ENCODE measurements at places on chromosomes 5 and 9. TPM values are rescaled to one million over a fixed set of nuclear protein-coding genes. Genes with fewer than 3 reads are reported as not detected.

- DNase-seq: no peak
- no peak overlapping the region for H3K27ac ChIP-seq
- H3K36me3 ChIP-seq: no peaks in the 10 kb centered on the region
- no peak overlapping the region for H3K4me3 ChIP-seq
Observed at GRCh38 chr5:91207248-91207647, 175.9 kb downstream of the ARRDC3 start.

DNA sequence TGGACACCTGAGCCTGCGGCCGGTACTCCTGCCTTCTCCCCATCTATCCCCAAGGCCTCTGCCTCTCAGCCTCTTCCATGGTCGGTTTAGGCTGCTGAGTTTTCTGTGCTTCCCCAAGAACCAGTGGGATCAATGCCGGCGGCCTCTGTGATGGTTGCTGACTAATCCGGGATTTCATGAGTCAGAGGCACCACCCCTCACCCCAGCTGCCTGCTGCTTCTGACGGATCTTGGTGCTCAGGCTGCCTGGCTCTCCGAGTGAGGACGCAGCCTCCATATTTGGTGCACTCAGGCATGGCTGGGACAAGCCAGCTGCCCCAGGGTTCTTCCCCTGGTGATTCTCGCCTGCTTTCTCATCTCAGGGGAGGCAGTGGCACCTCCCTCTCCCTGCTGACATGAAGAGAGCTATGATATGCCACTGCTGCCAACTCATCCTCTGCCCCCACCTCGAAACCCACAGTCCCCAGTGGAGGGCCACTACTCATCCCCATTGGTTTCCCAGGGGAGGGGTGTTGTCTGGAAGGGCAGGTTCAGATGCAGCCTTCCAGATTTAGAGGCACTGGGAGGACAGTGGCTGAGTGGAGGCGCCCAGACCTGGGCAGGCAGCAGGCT is 3.3 kb upstream of the MAN1B1 start:
- peaks cover 7% of the 10 kb centered on the region for H3K4me1 ChIP-seq
- H3K27me3 ChIP-seq: no peaks in the 10 kb centered on the region
- no peaks in the 10 kb centered on the region for H3K36me3 ChIP-seq
- DNase-seq: peak; percentile 56
- no peak overlapping the region for H3K27ac ChIP-seq
- no peak overlapping the region for H3K4me3 ChIP-seq

Gene ZSWIM6
- 13.4 TPM for total RNA-seq

GRCh38 chr5:87438231-87438630 is 25.5 kb upstream of the CCNH start:
- no peaks in the 10 kb centered on the region for H3K27me3 ChIP-seq
- no peak overlapping the region for H3K4me3 ChIP-seq
- H3K4me1 ChIP-seq: no peaks in the 10 kb centered on the region
- no peak overlapping the region for H3K27ac ChIP-seq

Gene FOXD1
- total RNA-seq: 0.10 TPM

Gene TNPO1
- total RNA-seq: 61.8 TPM
